ENCODE measurements at places on chromosomes 5 and 9.

DNA sequence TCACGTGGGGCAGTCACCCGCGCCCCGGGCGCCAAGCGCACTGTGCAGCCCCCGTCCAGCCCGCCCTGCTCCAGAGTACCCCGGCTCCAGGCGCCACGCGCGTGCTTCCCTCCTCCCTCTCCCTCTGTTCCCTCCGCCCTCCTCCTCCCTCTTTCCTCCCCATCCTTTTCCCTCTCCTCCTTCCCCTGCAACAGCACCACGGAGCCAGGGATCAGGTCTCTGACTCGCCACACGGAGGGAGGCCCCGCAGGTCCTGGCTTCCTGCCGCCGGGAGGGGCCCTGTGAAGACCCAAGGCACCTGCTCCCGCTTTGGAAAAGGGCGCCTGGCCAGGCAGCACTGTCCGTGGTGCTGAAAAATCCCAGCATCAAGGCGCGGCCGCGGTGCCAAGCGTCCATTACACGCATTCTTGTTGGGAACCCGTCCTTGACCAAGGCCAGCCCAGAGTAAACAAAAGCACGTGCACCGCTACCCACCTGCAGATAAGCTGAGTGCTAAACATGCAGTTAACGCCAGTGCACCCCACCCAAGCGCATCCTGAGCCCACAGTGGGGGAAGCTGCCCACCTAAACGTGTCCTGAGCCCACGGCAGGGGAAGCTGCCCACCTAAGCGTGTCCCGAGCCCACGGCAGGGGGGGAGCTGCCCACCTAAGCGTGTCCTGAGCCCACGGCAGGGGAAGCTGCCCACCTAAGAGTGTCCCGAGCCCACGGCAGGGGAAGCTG is 21.7 kb downstream of the SLC6A18 start:
- DNase-seq, result no peak

GRCh38 chr5:170182491-170182890 is 50.3 kb upstream of the C5orf58 start:
- no peak for DNase-seq

GRCh38 chr5:6739603-6740002 is 26.4 kb downstream of the TENT4A start:
- no peak for DNase-seq

DNA sequence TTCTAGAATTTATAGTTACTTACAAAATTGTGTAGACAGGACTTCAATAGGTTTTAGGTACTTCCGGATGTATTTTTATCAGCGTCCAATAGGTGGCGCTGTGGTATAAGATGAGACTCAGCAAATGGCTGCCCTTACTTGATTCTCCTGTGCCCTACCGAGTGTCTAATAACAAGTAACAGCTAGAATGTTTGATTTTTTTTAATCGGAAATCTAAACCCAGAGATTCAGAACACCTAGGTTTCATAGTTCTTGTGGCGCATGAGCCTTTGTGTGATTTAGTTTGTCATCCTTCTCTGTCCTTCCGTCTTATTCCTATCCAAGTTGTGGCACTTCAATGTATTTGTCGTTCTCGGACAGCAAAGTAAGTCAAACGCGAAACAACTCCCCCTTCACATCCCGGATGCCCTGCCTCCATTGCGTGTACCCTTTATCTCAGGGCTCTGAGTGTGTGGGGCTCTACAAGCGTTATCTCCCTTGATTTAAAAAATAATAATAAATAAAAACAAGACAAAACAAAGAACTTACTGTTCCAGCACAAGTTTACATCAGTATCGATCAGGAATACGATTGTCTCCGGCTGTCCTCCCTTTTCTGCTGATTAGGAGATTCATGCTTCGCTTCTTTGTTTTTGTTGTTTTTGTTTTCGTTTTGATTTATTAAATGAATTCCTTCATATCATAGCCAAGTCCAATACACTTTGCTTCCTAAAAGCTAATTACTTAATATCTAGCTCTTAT is 50.7 kb upstream of the SLC30A5 start:
- peak; percentile 91 for DNase-seq

DNA sequence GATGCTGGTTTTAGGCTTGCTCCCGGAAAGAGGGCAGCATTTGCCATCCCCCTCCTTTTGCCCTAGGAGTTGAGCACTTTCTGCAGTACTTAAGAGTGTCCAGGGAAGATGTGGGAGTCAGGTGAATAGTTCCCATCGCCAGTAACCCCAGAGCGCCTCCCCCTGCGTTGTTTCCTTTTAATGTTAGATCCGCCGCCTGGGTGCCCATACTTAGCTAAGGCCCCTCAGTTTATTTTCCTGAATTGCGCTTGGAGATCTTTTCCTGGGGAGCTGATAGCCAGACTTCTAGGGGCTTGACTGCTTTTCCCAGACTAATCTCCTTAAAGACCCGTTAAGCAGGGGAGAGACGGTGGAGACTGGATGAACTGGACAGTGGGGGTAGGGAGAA is 377 bp upstream of the PCDHAC2 start:
- no peak for DNase-seq

DNA sequence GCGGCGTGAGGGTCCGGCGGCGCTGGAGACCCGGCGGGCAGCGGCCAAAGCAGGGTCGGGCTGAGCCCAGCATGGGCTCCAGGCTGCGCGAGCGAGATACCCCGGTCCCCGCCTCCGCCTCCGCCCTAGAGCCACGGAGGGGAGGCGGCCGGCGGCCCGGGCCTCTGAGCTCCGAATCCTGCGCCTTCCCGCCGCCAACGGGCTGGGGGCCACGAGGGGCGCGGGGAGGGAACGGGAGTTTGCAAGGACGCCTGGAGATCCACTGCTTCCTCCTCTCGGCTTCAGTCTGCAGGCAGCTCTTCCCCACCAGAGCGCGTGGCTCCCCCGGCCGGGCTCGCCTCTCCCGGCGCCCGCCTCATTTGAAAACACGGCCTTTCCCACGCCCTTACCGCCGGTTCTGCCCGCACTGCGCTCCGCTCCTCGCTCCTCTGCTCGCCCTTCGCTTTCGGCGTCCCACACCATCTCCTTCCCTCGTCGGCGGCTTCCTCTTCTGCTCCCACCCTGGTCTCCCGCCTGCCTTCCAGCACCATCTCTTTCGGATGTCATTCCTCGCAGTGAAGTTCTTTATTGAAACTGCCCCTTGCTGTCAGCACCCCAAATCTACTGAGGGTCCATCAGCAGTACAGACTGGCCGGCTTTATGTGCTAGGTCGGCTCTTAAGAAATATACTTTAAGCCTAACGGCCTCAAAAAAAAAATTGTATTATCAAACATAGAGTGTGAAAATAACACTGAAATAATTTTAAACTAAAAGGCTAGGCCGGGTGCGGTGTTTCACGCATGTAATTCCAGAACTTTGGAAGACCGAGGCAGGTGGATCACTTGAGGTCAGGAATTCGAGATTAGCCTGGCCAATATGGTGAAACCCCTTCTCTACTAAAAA is 105.0 kb upstream of the FAM120A start:
- peak; percentile 7 for DNase-seq

- no peak for DNase-seq
Observed at GRCh38 chr5:98461485-98461884, 312.0 kb upstream of the RGMB start.
